ENCODE measurements at places on chromosomes 7 and 10. TPM values are rescaled to one million over a fixed set of nuclear protein-coding genes. Genes with fewer than 3 reads are reported as not detected.
A peak's percentile ranks its signal among the peaks of the same experiment; 100 is the strongest.

DNA sequence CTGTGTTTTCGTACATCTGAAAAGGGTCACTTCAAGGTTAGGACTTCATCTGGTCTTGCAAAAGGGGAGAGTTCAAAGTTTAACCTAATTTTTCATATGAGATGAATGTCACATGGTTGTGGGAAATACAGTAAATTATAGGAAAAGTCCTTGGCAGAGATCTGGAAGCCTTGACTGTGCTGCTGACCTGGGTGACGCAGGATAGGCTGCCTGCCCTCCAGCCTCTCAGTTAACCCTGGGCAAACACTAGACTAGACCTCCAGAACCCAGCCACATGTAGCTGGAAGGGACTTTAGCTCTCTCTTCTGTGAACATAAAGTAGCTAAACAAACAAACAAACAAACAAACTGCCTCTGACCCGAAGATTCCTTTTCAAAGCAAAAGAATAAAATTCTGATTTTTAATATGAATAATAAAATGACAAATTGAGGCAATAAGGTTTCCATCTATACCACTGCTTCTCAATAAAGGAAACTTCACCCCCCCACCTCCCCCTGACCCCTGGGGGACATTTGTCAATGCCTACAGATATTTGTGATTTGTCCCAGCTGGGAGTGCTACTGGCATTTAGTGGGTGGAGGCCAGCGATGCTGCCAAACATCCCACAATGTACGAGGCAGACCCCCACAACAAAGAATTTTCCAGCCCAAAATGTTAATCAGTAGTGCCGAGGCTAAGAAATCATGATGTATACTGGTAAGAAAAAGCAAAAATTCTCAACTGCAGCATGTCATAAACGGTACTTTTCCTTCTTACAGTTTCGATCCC, 75.2 kb upstream of the PRR15 start:
- no peak for DNase-seq

DNA sequence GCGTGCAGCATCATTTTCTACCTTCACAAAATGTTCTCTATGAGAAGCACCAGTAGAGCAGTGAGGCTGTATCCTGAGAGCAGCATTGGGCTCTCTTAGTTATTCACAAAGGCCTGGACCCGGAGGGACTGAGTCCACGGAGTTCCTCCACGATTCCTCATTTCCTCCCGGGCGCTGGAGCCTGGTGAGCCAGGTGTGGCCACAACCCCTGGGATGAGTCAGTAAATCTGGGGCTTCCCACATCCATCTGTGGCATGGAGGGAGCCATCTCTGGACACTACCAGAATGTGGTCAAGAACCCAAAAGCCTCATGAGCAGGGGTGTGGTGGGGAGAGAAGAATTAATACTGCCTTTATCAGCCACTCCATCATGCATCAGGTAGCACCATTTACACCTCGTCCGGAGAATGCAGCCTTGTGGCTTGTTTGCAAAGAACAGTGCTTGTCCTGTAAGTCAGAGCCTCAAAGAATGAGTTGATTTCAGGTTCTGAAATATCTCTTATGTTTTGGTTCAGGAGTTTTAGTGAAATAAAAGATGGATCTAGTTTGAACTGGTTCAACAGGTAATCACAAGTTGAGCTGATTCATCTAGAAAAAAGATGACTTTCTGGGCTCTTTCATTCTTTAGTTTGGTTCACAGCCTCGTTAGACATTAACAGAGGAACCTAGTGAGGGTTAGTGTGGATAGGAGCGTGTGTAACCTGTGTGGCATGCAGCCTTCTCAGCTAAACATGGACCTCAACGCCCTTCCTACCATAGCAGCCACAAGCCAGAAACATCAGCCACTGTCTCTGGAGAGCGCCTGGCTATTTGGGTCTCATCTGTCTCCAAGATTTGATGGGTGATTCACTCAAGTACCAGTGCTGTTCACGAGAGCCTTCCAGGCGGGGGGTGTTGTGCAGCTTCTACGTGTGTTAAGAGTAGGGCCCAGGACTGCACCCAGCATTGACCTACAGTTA, 95.2 kb downstream of the WDR37 start:
- DNase-seq = no peak

DNA sequence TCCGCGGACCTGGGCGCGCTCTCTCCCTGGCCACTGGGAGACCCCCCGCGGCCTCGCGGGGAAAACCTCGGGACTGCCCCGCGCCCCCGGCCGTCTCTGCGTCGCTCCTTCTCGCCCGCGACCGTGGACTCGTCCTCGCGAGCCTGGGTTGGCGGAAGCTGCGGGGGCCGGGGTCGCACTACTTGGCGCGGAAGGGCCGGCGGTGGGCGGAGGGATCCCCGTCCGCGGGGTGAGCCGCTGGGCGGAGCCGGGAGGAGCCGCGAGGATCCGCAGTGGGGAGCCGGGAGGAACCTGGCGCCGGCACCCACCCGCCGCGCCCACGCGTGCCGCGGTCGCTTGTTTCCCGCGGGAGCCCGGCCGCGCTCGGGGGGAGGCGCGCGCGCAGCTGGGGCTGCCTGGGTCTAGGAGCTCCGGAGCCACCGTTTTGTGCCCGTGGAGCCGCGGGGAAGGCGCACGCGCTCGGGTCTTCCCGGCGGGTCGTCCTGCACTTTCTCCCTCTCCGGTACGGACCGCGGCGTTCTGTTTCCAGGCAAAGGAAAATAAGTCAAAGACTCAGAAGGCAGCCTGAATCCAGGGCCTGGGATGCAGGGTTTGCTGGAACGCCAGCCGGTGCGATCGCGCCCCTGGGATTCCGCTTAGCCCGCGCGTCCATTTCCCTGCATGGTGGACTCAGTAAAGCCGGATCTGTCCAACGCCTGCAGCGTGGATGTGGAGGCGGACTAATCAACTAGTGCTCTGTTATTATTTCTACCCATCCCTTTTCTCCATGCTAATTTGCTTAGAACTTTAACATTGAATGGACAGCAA, 28.7 kb upstream of the KMT2C start:
- DNase-seq = peak; percentile 62

DNA sequence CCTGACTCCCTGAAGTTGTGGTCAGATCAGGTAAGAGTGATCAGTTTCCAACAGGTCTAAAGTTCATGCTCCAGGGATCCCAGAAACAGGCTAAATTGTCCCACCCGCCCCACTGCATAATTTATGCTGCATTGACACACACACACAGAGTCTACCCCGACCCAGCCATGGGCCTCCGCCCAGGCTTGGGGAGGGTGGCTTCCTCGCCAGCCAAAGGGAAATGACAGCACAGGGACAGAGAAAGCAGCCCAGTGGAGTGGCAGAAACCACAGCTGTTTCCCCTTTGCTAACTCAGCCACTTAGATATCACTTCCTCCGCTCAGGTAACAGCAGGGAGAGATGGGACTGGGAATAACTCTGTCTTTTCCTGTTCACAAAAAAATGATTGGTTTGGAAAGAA, 9.4 kb downstream of the SH3PXD2A start:
- DNase-seq = no peak

- no peak for DNase-seq
These were observed 213.6 kb upstream of the FZD1 start for GRCh38 chr7:91050677-91051076.

DNA sequence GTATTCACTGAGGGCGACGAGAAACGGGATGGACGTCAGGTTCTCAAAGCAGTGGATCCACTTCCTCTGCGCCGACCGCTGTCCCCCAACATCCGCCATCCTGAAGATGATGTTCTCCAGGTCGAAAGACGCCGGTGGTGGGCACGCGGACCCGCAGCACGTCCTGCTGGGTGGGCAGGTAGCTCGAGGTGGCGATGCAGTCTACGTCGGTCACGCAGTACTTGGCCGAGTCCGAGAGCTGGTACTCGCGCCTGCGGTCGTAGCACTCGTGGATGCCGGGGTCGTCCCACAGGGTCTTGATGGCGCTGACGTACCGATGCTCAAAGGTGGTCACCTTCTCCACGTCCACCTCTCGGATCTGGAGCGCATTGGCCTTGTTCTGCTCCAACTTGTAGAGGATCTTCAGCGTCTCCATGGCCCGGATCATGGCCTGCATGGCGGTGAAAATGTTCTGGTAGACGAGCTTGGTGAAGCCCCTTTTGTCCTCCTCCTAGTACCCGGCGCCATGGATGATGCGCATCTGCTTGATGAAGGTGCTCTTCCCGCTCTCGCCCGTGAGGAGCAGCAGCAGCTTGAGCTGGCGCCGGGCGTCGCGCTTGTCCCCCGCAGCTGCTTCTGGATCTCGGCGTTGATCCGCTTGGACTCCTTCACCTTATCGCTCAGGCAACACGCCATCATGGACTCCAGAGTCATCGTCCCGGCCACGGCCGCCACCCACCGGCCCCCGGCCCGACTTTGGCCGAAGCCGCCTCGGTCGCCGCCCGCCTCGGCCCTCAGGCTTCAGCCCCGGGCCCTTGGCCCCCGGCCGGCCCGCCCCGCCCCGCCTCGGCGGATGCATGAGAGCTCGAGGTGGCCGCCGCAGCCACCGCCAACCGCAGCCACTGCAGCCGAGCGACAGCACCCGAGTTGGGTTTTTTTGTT, 122.9 kb upstream of the KCTD7 start:
- no peak for DNase-seq

DNA sequence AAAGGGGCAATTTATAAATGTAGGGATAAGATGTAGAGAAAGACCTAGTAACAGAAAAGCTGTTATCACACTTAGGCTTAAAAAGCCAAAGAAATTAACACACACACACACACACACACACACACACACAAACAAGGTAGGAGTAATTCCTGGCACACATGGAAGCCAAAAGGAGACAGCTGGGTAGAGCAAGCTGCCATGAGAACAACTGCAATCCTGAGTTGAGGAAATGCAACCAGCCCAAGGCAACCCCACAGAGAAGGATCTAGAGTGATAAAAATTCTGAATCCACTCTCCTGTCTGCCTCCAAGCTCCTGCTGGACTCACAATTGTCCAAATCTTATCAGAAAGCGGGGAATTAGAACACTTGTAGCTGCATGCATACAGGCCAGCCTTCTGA, 229.1 kb upstream of the DGKB start:
- DNase-seq = no peak

- DNase-seq = no peak
These were observed 145.6 kb upstream of the PPP2R2D start for GRCh38 chr10:131755200-131755599.

DNA sequence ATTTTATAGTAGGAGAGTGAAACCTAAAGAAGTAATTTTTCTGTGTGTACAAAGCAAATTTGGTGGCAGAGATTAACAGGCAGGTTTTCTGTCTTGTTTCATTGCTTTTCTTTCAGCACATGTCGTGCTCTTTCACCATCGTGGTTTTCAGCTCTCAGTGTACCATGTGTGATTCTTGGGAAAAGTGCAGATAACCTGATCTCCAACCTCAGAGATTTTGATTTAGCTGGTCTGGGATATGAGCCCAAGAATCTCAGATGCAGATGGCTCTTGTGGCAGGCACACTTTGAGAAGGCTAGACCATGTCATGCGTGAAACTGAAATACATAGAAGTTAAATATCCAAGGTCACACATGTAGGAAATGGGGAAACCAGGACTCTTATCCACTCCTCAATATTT, 317.4 kb downstream of the EXOC4 start:
- DNase-seq = no peak

- DNase-seq = no peak
These were observed 19.6 kb upstream of the INPP5A start for GRCh38 chr10:132517951-132518521.

Gene RPEL1
- not detected for total RNA-seq

Gene AOAH
- total RNA-seq = 2.6 TPM

Gene CALHM3
- not detected for total RNA-seq

Gene OR13A1
- total RNA-seq = 0.10 TPM

Gene MAGI2
- total RNA-seq = not detected

Gene FRG2B
- not detected for total RNA-seq

Gene OR2A12
- not detected for total RNA-seq

Gene ACTL6B
- total RNA-seq = not detected

Gene BEND7
- total RNA-seq = 0.76 TPM
